Putamen (tissue), 1 donor: ENCODE measurements at places on chromosomes 3 and 15.

DNA sequence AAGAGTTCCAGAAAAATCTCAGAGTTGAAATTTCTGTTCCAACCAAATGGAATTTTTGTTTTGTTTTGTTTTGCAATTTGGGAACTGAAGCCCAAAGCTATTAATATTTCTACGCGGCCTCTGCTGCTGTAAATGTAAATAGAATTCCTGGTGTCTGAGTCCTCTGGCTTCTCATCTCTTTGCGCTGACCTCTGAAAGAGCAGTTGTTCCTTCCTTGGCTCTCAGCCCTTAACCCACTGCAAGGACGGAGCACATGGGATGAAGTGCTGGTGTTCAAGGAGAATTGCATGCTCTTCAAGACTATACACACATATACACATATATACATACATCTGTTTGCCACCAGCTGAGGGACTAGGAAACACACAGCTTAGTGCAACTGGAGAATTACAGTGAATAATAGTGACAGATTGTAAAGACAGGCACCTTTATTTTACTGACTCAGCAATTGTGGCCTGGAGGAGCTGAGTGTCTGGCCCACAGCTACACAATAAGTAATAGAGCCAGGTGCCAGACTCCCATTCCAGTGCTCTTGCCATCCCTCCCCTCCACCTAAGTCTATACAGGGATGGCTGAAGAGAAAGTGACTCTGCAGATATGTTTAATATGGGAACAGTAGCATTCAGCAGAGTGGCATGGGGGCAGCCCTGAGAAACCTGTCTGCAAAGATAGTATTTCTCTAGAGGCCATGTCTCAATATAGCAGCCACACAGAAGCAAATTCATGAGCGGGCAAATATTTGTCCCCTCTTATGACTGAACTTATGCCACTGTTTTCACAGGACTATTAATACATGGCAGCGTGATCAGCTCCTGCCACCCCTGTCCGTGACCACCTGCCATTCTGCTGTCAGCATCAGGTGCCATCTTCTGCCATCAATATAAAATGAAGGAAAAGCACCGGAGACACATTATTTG lies 42.3 kb downstream of the NEK10 start:
- no peak for DNase-seq

DNA sequence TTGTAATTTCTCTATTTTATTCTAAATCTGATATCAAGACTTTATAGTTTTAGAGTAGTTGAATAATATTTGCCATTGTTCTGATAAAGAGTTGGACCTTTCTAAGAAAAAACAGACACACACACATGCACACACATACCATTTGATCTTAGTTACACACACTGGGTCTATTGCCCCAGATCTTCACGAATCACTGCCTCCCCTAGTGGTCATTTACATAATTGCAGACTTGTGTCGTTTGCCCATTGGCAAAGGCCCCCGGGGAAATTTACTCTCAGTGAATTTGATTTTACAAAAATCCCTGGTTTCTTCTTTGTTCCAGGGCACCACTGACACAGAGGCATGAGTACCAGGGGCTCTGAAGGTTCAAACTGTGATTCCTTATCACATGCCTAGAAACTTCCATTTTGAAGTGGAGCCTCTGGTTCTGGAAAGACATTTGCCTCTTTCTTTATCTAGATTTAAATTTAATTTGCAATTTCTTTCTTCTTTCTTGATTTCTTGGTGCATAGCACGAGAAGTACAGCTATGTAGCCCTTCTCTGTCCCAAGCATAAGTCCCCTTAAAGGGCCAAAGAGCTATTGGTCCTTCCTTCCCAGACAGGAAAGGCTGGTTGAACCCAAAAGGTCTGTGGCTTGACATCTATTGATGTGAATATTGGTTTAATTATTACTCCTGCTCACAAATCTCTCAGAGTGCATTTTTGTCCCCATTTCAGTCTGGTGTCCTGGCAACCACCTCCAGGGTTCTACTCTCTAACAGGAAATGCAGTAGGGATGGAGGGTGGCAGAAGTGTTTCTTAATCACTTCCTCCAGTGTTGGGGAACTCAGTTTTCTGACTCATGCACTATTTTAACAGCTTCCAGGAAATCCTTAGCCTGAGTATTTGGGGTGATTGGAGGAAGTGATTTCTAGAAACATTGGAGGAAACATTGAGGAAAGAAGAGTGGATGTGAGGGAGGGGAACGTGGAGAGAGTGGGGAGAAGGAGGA lies 32.4 kb upstream of the SLC6A11 start:
- DNase-seq, result peak; percentile 36

DNA sequence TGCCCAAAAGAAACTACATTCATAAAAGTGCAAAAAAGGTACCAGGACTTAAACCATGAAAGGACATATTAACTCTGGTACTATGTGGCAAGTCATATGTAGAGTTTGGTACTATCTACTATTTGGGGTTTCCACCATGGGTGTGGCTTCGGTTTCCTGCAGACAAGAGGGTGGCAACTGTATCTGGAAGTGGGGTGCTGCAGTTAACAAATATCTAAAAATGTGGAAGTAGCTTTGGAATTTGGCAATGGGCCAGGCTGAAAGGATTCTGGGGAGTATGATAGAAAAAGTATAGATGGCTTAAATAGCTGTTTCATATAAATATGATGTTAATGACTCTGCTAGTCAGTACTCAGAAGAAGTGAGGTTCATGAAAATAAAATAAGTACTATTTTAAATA lies 44.0 kb downstream of the PLSCR2 start:
- DNase-seq, result no peak

GRCh38 chr15:66698318-66698961 lies 3.6 kb upstream of the SMAD6 start:
- no peak for DNase-seq

- DNase-seq, result no peak
Measured at GRCh38 chr3:186646841-186647240, 6.6 kb downstream of the FETUB start.

DNA sequence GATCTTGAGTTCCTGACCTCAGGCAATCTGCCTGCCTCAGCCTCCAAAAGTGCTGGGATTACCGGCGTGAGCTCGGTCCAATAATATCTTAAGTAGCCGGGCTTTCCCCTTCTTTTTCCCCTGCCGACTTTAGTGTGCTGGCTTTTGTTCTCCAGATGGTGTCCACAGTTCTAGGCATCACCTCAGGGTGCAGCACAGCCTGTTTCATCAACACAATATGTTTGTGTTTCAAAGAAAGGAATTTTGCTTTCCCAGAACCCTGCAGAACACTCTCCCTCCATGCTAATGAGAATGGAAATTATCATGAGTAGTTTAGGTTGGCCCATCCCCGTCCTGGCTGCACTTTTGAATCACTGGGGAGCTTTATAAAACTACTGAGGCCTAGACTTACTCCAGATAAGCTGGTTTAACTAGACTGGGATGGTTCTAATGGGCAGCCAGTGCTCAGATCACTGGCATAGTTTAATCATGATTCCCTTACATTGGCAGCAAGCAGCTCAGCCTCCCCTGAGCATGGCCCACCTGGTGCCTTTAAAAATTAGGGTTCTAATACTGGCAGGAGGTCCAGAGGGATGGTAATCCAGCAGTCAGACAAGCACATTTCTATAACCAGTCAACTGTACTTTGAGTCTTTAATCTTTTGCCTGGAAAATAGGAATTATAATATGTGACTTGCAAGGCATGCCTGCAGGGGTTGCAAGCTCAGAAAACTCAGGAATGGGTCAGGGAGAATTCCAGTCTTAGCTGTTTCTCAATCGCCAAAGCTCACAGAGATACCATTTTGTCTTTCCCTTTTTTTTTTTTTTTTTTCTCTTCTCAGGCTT lies 127.6 kb upstream of the RASGRP1 start:
- DNase-seq, result no peak

DNA sequence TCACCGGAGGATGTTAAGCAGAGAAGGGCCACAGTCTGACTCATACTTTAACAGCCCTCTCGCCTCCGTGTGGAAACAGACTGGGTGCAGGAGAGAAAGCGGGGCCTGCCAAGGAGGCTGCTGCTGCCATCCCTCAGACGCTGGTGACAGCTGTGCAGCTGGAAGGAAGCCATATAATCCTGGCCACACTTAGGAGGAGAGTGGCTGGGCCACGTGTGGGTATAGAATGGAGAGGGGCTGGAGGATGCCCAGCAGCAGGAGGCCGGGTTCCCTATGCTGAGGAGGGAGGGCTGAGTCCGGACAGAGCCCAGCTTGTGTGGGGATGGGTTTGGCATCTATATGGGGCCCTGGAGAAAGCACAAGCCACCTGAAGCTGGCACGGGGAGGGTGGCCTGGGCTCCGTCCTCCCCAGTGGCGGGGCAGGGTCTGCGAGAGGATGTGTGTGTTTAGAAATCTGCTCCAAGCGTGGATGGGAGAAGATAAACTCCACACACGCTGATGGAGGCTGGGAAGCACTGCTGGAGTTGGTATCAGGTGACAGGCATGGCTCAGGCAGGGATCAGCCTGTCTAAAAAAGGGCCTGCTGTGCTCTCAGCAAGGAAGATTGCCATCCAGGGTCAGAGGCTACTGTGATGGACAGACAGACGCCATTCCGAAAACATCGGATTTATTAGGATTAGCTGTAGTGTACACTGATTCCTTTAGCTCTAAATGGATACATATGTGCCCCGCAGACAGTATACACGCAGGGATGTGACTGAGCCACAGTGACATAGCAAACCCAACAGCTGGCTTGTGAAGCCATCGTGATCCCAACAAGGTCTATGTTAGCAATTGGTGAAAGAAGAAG lies 15.9 kb downstream of the ABTB1 start:
- DNase-seq, result no peak

- DNase-seq, result no peak
Measured at GRCh38 chr3:16051691-16052090, 122.8 kb upstream of the GALNT15 start.

GRCh38 chr15:67641453-67641852 lies 99.0 kb downstream of the MAP2K5 start:
- DNase-seq, result no peak

DNA sequence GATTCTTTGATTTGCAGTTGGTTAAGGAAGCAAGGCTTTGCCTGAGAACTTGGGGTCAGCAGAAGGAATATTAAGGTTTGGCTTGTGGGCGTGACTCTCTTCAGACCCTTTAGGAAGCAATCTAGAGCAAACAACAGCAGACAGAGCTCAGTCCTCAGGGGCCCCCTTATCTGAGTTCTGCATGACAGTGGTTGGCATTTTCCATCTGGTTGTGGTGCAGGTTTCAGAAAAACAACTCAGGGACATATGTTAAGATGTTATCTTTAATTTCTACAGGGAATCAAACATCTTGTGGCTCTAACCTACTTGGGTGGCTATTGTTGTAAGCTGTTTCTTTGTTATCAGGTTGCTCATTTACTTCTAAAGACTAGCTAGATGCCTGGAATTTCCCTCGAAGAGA lies 141.4 kb downstream of the VPS8 start:
- no peak for DNase-seq

- no peak for DNase-seq
Measured at GRCh38 chr15:88334436-88334835, 77.9 kb upstream of the NTRK3 start.

GRCh38 chr15:91319371-91320059 lies 219.5 kb downstream of the SV2B start:
- no peak for DNase-seq

GRCh38 chr3:9563851-9564250 lies 10.2 kb upstream of the LHFPL4 start:
- DNase-seq, result no peak

DNA sequence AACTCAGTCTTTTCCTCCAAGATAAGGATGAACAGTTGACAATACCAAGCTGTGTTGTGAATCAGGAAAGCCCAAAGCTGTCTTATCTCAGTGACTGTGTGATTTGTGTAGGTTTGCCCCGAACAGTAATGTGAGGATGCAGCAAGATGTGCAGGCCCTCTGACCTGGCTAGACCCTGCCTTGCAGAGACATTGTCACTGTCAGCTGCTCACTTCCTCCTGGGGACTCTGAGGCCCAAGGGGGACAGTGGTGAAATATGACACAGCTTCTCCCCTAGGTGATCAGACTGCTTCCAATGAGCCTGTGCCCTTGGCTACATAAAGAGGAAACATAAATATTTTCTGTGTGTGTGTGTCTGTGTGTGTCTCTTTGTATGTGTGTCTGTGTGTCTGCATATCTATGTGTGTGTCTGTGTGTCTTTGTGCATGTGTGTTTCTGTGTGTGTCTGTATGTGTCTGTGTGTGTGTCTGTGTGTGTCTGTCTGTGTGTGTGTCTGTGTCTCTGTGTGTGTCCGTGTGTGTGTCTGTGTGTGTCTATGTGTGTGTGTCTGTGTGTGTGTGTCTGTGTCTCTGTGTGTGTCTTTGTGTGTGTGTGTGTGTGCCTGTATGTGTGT lies 21.7 kb downstream of the LRRK1 start:
- DNase-seq, result no peak

DNA sequence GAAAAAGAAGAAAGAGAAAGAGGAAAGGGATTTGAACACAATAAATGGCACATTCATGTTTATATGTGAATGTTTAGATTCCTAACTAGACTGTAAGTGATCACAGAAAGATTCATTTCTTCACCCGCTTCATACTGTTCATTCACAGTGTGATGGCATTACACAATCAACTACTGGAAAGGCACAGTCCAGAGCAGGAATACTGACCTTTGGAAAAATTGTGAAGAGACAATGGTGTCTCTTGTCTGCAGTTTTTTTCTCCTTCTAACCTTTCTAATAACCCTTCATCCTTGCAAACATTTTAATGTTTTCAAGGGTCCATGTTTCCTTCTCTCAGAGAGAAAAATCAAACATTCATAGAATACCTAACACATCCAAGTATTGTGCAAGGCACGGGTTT lies 180.9 kb upstream of the SOX14 start:
- DNase-seq, result no peak

DNA sequence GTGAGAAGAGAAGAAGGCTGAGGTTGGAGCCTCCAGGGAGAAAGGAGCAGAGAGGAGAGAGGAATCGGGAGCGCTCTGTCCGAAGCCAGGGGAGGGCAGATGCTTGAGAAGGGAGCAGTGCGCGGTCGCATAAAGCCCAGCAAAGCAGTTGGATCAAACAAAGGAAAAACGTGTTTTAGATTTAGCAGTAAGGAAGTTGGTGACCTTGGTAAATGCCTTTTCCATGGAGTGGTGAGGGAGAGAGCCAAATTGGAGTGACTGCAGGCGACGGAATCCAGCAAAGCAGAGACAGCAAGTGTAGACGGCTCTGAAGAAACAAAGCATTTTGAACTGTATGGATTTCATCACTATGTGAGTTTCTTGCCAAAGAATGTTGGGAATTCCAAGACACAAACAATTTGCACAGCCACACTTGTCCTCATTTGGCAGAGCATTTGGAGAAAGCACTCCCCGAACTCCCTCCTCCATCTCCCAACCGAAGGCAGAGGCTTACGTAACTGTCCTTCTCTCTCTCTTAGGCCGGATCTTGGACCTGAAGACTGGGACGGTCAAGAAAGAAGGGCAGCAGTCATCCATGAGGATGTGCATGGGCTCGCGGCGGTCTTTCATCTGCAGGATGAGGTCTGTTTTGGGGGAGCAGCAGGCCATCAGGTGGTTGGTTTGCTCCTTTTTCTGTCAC lies 103.6 kb downstream of the ARNT2 start:
- DNase-seq, result no peak

DNA sequence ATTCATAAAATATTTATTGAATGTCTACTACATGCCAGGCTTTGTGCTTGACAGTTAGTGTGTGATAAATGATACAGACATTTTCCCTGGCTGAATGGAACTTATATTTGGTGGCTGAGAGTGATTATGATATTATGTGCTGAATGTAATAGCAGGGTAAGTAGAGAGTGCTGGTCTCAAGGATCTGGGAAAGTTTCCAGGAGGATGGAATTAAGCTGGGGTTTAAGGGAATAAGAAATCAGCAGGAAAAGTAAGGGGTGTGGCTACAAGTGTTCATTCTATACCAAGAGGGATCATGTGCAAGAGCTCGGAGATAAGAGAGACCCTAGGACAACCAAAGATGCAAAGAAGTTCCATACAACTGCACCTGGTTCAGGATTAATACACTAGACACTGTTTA lies 500.1 kb upstream of the CFAP20DC start:
- no peak for DNase-seq
